Diencephalon (tissue), 1 donor: ENCODE measurements at places on chromosomes 6 and 20. TPM values are rescaled to one million over a fixed set of nuclear protein-coding genes. Genes with fewer than 3 reads are reported as not detected.

SIM1 gene
- total RNA-seq = 9.7 TPM

TRIM15 gene
- not detected for total RNA-seq

FOXO3 gene
- 40.1 TPM for total RNA-seq

XKR7 gene
- 10.1 TPM for total RNA-seq

CST3 gene
- 422 TPM for total RNA-seq

TSHZ2 gene
- total RNA-seq = 22.1 TPM

HEY2 gene
- 2.8 TPM for total RNA-seq

ZDHHC14 gene
- total RNA-seq = 20.8 TPM

MACROD2 gene
- 43.1 TPM for total RNA-seq

FRK gene
- 0.92 TPM for total RNA-seq

TRIM40 gene
- total RNA-seq = not detected

LAMA5 gene
- total RNA-seq = 12.9 TPM

CLPSL1 gene
- not detected for total RNA-seq

SPATA25 gene
- total RNA-seq = 1.6 TPM

HCRTR2 gene
- 30.0 TPM for total RNA-seq
